ENCODE measurements at places on chromosomes 2 and 18. TPM values are rescaled to one million over a fixed set of nuclear protein-coding genes. Genes with fewer than 3 reads are reported as not detected.

Gene SCN7A
- under 0.01 TPM for total RNA-seq

Gene POTEI
- not detected for total RNA-seq

Gene ZC3H6
- total RNA-seq, result 1.5 TPM

Gene DSC3
- 12.2 TPM for total RNA-seq

Gene SPATA3
- not detected for total RNA-seq

Gene SCYGR3
- total RNA-seq, result not detected

Gene MC5R
- not detected for total RNA-seq

Gene ABCB11
- total RNA-seq, result 0.65 TPM

Gene PAIP2B
- 0.18 TPM for total RNA-seq

Gene IL37
- total RNA-seq, result not detected

Gene AAMP
- total RNA-seq, result 86.7 TPM

Gene MC4R
- total RNA-seq, result not detected

Gene TPO
- total RNA-seq, result not detected

Gene CCDC68
- total RNA-seq, result 6.3 TPM

Gene TUBA3E
- not detected for total RNA-seq

Gene LYG2
- not detected for total RNA-seq

Gene TCF7L1
- 2.9 TPM for total RNA-seq

Gene POTEC
- total RNA-seq, result not detected

Gene ALK
- total RNA-seq, result not detected

Gene SAG
- total RNA-seq, result not detected

Gene SCN2A
- not detected for total RNA-seq

Gene TEX44
- total RNA-seq, result not detected

Gene AQP12A
- not detected for total RNA-seq

Gene MAP3K19
- not detected for total RNA-seq

Gene CCDC74B
- total RNA-seq, result 3.1 TPM

Gene HOXD12
- not detected for total RNA-seq

Gene NGEF
- 0.32 TPM for total RNA-seq

Gene AKAIN1
- total RNA-seq, result not detected

Gene LGALSL
- 15.0 TPM for total RNA-seq

Gene CCDC141
- total RNA-seq, result not detected

Gene ACAA2
- total RNA-seq, result 41.3 TPM

Gene PIK3C3
- 52.8 TPM for total RNA-seq

Gene CPS1
- total RNA-seq, result 10.5 TPM

Gene COQ10B
- total RNA-seq, result 29.6 TPM

Data from cardiac atrium fibroblast (primary cell).